Activated CD8-positive, alpha-beta memory T cell treated with anti-CD3 and anti-CD28 coated beads for 24 hours (primary cell): ENCODE measurements at places on chromosomes 1 and 21.
A peak's percentile ranks its signal among the peaks of the same experiment; 100 is the strongest.

- no peak for DNase-seq
These were observed 1.5 kb downstream of the KRTAP21-3 start for GRCh38 chr21:30717105-30717504.

- peak; percentile 4 for DNase-seq
These were observed 110.8 kb downstream of the MATN1 start for GRCh38 chr1:30612536-30613065.

DNA sequence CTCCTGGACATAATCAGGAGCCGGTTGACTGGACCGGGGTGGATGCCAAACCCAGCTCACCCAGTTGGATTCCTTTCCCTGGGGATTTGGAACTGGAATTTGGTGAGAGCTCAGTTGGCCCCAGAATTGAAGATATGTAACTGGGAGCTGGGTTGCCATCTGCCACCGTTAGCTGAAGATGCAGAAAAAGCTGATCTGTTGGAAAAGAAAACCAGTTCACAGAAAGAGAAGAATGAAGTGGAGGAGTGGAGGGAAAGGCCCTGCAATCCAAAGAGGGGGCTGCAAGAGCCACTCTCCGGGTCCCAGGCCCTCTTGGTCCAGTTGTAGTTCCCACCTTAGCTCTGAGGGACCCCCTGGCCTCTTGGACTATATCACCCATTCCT, 16.0 kb downstream of the TEX35 start:
- DNase-seq, result no peak

GRCh38 chr1:48227165-48228013, 4.9 kb downstream of the SLC5A9 start:
- DNase-seq, result peak; percentile 68

GRCh38 chr1:21254335-21254951, 35.8 kb downstream of the ECE1 start:
- DNase-seq, result no peak

- no peak for DNase-seq
These were observed 57.6 kb downstream of the APP start for GRCh38 chr21:26112975-26113374.

DNA sequence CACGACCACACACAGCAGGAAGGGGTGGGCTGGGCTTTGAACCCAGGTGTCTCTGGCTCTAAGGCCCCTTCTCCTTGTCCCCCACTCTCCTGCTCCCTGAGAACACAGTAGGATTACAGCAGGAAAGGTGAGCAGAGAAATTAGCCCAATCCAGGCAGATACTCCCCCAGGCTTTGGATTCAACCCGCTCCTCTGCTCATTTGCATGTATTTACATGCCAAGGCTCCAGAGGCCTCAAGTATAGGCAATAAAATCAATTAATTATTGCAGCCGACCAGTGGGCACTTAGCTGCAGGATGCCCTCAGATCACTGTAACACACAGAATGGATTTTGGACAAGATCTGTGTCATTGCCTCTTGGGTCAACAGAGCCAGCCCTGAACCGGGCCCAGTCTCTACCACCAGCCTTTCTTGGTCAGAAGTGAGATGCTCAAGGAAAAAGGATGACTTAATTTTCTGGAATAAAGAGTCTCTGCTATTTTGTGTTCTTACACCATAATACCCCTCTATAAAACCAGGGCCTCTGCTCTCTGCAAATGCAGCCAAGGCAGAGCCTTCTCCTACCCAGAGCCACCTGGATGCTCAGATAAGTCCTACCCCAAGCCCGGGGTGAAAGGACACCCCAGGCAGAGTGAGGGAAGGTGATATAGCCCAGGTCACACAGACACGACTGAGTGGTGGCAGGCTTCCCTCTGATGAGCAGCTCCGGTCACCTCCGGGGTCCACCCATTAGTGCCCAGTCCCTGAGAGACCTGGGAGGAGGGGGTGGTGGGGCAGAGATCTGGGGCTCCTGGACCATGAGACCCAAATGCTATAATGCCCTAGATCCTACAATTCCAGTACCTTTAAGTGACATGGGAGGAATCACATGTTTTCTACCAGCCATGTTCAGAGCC, 28.9 kb downstream of the MATN1 start:
- DNase-seq, result no peak

GRCh38 chr21:45363921-45364467, 41.0 kb upstream of the COL18A1 start:
- DNase-seq, result peak; percentile 63

GRCh38 chr21:45618846-45619485, 24.6 kb upstream of the PCBP3 start:
- DNase-seq, result no peak

- no peak for DNase-seq
These were observed 4.5 kb downstream of the MARCKSL1 start for GRCh38 chr1:32331549-32331948.

DNA sequence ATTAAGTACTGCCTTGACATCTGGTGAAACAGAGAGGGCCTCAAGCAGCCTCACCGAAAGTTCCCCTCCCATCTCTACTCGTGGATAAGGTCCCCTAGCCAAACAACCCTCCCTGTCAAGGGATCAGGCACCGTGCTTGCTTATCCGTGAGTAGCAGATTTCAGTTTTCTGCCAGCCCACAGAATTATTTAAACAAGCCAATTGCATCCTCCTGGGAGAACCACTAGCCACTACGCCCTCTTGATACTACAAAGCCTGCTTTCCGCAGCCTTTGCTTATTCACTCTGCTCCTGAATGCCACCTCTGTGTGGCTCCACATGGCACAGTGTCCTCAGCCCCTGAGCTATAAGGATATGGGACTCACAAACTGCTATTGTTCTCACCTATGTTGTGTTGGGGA, 5.9 kb upstream of the TFF2 start:
- no peak for DNase-seq

DNA sequence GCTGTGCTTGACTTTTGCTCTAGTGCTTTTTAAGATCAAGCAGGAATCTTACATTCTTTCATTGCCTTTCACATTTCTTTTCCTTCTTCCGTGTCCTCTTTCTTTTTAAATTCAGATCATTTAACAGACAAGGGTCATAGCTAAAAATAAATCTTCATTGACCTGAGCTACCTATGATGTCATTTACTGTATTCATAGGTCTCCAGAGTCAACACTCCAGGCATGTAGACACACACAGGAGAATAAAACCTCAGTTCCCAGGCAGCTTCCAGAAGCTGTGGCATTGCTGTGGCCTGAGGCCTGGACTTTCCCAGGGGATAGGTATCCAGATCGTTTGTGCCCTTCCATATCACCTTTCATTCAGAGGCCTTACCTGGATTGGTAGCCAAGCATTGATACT, 38.5 kb upstream of the ENAH start:
- DNase-seq, result no peak

GRCh38 chr1:75618382-75618781, 7.5 kb upstream of the SLC44A5 start:
- no peak for DNase-seq

DNA sequence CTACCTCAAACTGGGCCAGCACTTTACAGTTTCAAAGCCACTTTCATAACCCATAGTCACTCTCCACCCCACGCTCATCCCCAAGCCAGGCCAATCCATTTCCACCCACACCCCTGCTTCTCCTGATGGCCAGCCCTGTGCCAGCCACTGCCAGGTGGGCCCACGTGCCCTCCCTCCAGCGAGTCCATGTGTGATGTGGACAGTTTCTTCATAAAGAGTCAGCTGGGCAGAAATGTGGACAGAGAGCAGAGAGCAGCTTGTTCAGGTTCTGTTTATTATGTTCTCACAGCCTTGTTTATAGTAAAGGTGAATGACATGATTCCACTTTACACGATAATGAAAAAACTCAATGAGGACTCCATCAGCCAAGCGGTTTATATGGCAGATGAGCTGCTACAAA, 37.4 kb upstream of the RGS16 start:
- DNase-seq, result no peak

- no peak for DNase-seq
These were observed 11.7 kb downstream of the NKAIN1 start for GRCh38 chr1:31227891-31228568.

- peak; percentile 85 for DNase-seq
These were observed 4.2 kb downstream of the TFAP2E start for GRCh38 chr1:35577071-35577998.

GRCh38 chr1:118335331-118335732, 150.3 kb upstream of the SPAG17 start:
- no peak for DNase-seq

GRCh38 chr1:23108918-23109533, 59.6 kb downstream of the LUZP1 start:
- no peak for DNase-seq

GRCh38 chr1:203156280-203156679, 19.3 kb downstream of the MYBPH start:
- DNase-seq, result no peak

- no peak for DNase-seq
These were observed 17.2 kb downstream of the TADA1 start for GRCh38 chr1:166858726-166859419.

DNA sequence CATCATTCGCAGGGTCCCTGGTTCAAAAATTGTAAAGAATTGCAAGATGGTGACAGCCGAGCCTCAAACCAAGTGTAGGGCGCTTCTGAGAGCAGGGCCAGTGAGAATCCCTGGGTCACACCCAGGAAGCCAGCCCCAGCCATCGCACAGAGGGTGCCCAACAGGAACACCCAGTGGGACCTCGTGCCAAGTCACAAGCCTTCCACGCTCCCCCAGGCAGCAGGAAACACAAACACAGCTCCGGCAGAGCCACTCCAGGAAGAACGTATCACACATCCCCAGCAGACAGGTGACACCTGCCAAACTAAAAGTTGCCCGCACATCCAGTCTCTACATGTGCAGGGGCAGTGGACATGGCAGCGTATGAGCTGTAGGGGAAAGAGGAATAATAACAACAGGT, 20.2 kb downstream of the DHRS3 start:
- no peak for DNase-seq

DNA sequence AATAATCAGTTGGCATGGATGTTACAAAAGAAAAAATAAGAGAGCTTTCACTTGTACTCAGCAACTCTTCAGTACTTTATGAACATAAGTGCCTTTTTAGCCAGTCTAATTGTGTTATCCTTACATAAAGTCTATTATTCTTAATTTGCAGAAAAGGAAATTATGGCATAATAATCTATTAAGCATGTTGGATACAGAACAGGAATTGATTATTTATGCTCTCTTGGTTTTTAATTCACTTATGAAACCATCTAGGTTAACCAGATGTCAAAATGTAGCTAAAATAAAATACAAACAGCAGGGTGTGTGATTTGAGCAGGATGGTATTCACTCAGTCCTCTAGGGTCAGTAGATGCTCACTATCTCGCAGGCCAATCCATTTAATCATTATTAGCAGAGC, 79.7 kb downstream of the PLPPR5 start:
- DNase-seq, result no peak

DNA sequence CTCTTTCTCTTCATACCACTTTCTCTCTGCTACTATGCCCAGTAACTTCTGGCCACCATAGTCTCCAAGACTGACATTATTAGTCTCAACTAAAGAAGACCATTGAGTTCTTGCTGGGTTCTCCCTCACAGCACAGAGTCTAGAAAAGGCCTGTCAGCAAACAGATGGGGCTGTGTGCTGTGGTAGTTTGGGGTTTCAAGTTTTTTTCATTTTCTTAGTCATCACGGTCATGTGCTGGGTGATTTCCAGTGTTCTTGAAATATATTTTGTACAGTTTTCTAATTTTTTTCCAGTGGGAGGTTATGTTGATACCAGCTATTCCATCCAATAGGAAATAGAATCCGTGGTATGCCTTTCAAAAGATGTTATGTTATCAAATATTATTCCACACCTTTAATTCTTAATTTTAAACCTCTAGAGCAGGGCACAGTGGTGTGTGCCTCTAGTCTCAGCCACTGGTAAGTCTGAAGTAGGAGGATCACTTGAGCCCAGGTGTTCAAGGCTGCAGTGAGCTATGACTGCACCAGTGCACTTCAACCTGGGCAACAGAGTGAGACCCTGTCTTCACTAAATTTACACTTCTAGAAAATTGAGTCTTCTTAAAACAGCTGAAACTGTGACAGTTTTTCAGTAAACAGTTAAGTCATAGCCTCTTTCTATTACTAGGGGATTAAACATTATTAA, 8.3 kb downstream of the CFHR2 start:
- DNase-seq, result no peak

DNA sequence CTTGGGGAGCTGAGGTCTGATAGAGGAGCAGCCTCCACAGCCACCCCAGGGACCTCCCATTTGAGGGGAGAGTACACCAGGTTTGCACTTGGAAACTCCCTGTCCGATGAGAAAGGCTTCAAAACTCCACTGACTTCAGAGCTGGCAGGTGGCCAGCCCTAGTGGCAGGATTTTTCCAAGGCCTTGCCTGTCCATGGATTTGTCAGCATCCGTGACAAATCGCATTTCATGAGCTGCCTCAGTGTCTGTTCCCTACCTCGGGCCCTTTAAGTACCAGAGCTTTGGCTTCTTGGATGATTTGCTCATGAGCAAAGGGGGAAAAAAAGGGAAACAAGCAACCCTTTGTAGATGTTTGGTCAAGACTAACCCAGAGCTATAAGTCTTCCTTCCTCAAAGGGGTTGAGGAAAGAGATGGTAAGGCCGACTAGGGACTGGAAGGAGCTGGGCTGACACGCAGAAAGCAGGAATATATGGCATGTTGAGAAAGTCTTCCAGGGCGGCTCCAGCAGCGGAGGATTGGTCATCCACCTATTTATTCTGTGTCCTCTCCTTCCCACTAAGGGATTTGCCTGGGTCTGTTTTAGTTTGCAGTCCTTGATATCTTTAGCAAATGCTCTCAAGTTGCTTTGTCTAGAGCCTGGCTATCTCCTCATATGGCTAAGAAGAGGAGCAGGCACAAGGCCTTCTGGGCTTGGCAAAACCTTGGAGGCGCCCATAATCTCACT, 2.7 kb upstream of the HSPG2 start:
- DNase-seq, result no peak

DNA sequence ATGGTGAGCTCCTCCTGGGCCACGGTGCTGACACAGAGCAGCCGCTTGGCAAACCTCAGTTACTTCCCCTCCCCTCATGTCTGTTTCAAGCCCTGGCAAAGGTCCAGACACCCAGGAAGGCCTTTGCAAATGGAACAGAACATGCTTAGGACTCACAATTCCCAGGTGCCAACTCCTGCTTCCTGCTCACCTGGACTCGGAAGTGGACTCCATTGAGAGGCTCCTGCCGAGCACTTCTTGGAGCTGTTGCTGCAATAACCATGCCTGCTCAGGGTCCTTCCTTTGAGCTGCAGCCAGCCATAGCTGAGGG, 10.7 kb downstream of the DCST2 start:
- no peak for DNase-seq
